Cortex of kidney (tissue), 1 donor: ENCODE measurements at places on chromosomes 13 and 19.

- DNase-seq, result no peak
Measured at GRCh38 chr19:27905074-27905473, 1307.9 kb downstream of the UQCRFS1 start.

- no peak for DNase-seq
Measured at GRCh38 chr19:5478241-5478924, 23.2 kb downstream of the ZNRF4 start.

DNA sequence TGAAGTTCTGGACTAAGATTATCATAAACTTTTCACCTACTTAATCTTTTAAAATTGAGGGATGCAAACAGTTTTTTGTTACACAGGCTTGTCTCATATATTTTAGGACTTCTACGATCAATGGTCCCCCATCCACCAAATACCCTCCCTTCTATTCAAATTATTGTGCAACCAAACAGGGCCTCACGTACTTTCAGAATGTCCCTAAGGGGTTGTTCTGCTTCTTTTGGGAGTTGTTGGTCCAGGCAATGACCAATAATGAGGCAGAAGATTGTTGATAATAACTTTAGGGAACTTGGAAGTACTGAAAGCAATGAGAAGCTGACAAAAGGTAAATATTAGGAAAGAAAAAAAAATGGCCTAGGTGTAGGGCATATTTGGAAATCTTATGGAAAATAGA, 2.9 kb downstream of the DNAJC15 start:
- DNase-seq, result no peak

GRCh38 chr19:43624933-43625332, 5.5 kb upstream of the ZNF428 start:
- DNase-seq, result no peak

DNA sequence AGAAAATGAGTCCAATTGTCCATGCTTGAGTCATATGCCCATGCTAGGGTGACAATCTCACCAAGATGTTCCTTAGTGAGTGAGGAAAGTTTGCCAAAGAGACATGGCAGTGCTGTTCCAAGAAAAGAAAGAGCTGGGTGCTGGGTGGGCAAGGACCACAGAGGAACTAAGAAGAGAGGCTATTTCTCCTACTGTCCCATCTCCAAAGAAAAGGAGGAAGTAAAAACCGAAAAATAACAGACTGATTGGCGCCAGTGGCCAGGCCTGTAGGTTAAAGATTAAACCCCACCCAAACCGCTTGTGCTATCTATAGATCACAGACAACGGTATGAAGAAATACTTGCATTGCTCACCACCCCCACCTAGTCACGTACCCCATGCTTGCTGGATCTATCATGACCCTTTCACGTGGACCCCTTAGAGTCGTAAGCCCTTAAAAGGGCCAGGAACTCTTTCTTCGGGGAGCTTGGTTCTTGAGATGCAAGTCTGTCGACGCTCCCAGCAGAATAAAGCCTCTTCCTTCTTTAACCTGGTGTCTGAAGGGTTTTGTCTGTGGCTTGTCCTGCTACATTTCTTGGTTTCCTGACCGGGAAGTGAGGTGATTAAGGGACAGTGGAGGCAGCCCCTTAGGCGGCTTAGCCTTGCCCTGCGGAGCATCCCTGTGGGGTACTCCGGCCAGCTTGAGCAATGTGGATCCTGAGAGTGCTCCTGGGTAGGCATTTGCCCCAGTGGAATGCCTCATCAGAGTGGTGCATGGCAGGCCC, 606.5 kb downstream of the UQCRFS1 start:
- no peak for DNase-seq

DNA sequence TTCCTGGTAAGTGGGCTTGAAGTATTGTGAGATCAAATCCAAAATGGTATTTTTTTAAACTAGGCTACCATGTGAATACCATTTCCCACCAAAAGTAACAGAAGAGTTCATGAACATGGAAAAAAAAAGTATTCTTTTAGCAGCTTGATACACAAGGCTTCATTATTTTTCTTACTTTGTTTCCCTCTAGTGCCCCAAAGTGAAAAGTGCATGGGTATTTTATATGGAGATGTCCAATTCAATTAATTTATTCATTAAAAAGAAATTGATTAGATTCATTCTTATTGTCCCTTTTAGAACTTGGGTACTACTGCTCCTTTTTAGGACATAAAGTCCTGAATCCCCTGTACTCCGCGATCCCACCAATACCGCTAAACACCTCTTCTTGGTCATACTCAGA, 28.6 kb upstream of the SCEL start:
- no peak for DNase-seq

- no peak for DNase-seq
Measured at GRCh38 chr19:54469496-54469934, 3.6 kb downstream of the CDC42EP5 start.

- no peak for DNase-seq
Measured at GRCh38 chr13:73060251-73061160, 1.7 kb downstream of the KLF5 start.

GRCh38 chr13:31278869-31279268, 79.1 kb downstream of the B3GLCT start:
- DNase-seq, result no peak

DNA sequence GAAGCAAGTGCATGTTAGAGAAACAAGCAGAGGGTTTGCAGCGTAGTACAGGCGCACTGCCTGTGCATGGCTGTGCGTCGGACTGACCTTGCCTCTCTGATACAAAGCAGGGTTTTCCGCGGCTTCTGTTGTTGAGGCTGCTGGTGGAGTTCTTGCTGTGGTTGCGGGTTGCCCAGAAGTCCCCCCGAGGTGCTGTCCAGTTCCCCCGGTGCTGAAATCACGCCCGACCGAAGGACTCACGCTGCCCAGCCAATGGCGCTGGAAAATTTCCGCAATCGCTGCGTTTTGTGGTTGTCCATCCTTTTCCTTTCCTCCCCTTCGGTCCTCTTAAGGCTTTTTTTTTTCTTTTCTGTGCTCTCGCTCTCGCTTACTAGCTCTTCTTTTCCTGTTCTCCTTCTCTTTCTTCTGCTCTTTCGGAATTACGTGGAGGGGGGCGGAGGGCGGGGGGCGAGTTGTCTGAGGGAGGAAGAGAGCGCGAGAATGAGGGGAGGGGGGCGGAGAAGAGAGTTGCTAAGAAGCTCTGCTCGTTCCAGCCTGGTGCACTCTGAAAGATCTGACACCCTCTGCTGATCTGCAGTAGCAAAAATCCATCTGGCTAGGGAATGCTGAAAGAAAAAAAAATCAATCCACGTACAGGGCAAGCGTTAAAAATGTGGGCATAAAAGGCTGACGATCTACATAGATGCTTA, at the start of gene SLITRK1:
TSS of gene SLITRK1 (minus strand) at position 558 of the 689 bp plus-strand sequence. CDS start 967 bp downstream, outside the sequence.
- no peak for DNase-seq

- DNase-seq, result no peak
Measured at GRCh38 chr13:42114912-42115311, 66.5 kb downstream of the DGKH start.

GRCh38 chr13:34913040-34913439, 29.0 kb upstream of the NBEA start:
- no peak for DNase-seq
